Activated T-cell treated with anti-CD3 and anti-CD28 coated beads, Interleukin-2, amount 50 U/mL, for 1 hour (primary cell): ENCODE measurements at places on chromosomes 5 and 9.

DNA sequence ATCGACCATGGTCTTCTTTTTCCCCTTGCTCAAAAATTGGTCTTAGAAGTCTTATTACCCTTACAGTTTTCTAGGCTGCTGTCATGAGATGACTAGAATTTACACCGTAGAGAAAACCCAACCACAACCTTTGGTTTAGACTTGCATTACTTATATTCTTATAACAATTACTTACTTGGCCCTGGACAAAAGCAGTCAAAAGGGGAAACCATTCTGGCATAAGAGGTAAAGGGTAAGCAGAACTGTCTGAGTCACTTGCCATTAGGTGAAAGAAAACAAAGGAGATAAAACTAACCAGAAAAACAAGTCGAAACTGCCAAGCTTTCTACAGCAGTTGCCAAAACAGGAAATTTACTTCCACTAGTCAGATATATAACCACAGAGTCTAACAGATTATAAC lies 17.9 kb downstream of the TMEM245 start:
- no peak for DNase-seq

DNA sequence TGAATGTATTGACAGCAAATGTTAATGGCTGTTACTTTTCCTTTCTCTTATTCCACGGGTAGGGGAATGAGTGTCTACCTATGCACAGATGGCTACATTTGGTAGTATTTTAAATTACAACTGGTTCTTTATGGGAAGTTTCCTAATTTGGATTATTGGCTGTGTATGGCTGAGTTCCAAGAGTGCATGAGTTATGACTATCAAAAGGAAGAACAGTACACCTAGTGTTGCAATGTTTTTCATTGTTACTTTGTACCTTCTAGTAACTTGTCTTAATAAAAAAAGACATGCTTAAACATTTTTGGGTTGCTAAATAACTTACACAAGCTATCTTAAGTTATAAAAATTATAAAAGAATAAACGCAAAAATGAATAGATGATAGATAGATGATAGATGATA lies 35.8 kb upstream of the MAMDC2 start:
- DNase-seq: no peak

GRCh38 chr5:128782446-128782845 lies 182.8 kb upstream of the SLC27A6 start:
- no peak for DNase-seq

- DNase-seq: no peak
These were observed 59.1 kb downstream of the CHSY3 start for GRCh38 chr5:129963359-129963758.

GRCh38 chr9:14238518-14238917 lies 75.4 kb downstream of the NFIB start:
- no peak for DNase-seq

- no peak for DNase-seq
These were observed 32.2 kb upstream of the LECT2 start for GRCh38 chr5:135986891-135987401.

DNA sequence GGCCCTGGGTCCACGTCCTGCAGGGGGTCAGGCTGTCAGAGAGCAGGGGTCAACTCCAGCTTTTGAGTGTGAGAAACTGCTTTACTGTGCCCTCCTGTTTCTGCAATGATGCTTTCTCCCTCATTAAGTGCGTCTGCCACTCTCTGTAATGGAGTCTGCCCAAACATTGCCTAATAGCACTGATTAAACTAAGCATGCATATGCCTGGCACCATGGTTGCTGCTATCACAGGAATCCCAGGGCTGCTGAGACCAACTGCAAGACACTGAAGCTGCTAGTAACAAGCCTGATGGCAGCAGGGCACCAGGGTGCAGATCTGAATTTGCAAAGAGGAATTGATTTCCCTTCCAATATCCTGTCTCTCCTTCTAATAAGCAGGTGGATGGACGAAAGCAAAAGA lies 125.3 kb downstream of the SLC24A2 start:
- no peak for DNase-seq

DNA sequence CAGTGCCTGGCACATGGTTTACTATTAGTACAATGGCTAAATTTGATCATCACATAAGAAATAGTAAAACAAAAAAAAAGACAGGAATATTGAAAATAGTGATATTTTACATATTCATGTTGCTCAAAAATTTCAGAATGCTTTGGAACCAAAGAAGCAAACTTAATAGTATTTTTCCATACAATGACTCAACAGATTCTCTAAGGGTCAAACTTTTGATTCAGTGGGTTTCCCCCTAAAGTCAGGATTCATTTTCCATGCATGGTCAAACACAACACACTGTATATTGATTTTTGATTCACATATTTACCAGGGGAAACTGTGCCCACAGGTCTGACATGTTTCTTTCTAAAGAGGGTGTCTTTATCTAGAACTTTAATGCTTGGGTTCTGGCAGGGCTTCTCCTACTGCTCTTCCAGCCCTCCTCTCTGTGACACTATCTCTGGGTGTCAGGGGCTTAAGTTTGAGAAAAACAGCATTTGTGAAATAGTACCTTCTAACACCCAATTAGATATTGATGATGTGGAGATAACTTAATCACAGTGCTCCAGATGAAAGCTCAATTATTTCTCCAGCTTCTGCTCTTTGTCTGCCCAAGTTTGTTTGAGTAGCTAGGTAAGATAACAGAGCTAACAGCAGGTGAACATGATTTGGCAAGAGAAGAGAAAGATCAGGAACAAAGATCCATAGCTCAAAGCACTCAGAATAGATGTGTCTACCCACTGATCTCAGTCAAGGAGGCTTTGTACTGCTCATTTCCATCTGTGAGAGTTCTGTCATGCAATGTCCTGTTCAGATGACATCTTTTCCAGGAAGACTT lies 35.5 kb upstream of the ELL2 start:
- no peak for DNase-seq

DNA sequence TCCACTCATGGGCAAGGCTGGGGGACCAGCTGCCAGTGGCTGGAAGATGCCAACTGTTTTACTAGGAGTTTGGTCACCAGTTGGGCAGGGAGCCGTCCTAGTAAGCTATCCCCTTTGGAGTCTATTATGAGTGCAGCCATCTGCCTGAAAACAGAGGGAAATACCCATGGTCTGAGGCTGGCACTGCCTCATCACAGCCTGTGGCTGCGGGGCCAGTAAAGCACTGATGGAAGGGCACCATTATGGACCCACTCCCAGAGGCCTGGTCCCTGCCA lies 187.2 kb upstream of the PANK3 start:
- no peak for DNase-seq

GRCh38 chr5:51544031-51544785 lies 161.0 kb downstream of the ISL1 start:
- no peak for DNase-seq

GRCh38 chr9:87535817-87536539 lies 38.3 kb downstream of the DAPK1 start:
- DNase-seq: no peak
